ENCODE measurements at places on chromosomes 5 and 9. TPM values are rescaled to one million over a fixed set of nuclear protein-coding genes. Genes with fewer than 3 reads are reported as not detected.

GRCh38 chr5:149279661-149280060 lies 8.0 kb downstream of the AFAP1L1 start:
- no peak for DNase-seq

GRCh38 chr5:11563822-11564221 lies 340.4 kb downstream of the CTNND2 start:
- DNase-seq = no peak

DNA sequence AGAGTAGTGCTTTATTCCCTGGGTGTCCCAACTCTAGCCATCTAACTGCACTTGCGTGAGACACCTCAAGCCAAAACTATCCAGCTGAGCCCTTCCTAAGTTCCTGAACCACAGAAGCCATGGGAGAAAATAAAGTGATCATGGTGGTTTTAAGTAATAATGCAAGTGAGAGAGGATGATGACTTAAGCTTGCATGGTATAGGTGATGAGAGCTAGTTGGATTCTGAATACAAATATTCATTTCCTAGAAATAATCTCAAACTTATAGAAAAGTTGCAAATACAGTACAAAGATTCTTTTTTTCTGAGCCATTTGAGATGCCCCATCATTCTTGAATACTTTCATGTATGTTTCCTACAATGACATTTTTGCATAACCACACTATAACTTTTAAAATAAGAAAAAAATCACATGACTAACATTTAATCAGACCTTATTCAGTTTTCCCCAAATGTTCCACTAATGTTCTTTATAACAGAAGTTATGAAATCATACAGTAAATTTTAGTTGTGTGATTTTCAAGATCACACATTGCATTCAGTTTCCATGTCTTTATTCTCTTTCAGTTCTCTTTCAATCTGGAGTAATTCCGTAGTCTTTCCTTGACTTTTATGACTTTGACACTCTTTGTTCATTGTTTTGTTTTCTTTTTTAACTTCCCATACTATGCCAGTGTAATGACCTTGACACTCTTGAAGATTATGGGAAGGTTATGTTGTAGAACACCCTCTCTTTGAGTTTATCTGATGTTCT lies 5.5 kb upstream of the AK3 start:
- no peak for DNase-seq

The RMRP gene
- 968 TPM for polyA plus RNA-seq

DNA sequence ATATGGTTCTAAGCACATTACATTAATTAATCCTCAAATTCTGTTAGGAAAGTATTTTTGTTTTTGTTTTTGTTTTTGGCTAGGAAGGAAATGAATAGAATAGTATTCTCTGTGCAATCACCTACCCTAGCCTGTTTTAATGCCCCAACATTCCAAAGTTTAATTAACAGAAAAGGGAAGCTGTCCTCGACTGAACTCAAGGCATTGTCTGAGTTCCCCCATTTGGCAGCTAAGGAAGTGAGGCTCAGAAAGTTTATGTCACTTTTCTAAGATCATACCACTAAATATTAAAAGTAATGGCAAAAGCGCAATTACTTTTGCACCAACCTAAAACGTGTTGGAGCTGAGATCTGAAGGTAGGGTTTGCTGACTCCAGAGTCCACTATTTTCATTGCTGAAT lies 59.8 kb downstream of the FGF1 start:
- no peak for DNase-seq

- DNase-seq = no peak
Observed at GRCh38 chr5:109917154-109917546, 227.4 kb downstream of the MAN2A1 start.

DNA sequence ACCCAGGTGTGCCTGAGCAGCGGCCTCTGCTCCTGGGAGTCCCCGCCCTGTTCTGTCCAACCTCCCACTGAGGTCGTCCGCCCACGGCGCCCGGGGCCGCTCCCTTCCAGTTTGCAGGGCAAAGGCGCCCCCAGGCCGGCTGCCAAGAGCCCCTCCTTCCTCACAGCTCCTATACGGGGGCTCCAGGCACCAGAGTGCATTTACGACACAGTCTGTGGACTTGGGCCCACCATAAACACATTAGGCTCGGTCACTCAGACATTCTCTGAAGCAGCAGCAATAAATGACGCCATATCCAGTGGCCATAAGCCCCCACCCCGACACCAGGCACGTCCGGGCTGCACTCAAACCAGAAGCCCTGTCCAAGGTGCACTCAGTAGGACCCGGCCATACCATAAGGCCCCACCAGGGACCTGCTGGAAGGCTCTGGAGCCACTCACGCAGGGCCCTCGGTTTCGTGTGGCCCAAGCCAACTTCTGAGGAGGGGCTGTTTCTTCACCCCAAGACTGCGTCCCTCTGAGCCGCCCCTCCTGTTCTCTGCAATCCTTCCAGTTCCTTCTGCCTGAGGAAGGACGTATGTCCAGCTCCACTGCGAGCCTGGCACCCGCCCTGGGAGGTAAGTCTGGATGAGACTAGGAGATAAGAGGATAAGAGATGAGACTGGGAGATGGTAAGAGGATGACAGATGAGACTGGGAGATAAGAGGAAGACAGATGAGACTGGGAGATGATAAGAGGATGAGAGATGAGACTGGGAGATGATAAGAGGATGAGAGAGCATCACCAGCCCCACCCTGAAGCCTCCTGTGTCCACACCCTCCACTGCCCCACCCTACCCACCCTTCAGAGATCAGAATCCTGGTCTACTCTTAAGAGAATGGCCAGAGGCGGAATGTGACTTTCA lies 26.7 kb downstream of the SLC6A18 start:
- no peak for DNase-seq

Data from K562 (cell line).